ENCODE measurements at places on chromosomes 13 and 19. TPM values are rescaled to one million over a fixed set of nuclear protein-coding genes. Genes with fewer than 3 reads are reported as not detected.

Gene VSTM2B
- not detected for total RNA-seq

Gene NCAN
- total RNA-seq = 0.04 TPM

Gene PRODH2
- total RNA-seq = 1.5 TPM

Gene SRRM5
- total RNA-seq = not detected

Gene CEACAM8
- not detected for total RNA-seq

Gene RDH8
- not detected for total RNA-seq

Gene ATXN8OS
- not detected for total RNA-seq

Gene KPTN
- total RNA-seq = 5.9 TPM

Gene FARSA
- total RNA-seq = 46.0 TPM

Gene APOE
- total RNA-seq = 3.1 TPM

Gene CYP2A6
- not detected for total RNA-seq

Gene KLK3
- total RNA-seq = not detected

Gene FAM187B
- total RNA-seq = not detected

GRCh38 chr19:10074153-10074552, 12.0 kb upstream of the SHFL start:
- DNase-seq = no peak

- DNase-seq = no peak
These were observed 1.8 kb downstream of the MAG start for GRCh38 chr19:35293808-35294207.

GRCh38 chr13:100529666-100530377, 58.8 kb downstream of the GGACT start:
- DNase-seq = no peak

- DNase-seq = no peak
These were observed 47.3 kb downstream of the CEBPG start for GRCh38 chr19:33420821-33421220.

DNA sequence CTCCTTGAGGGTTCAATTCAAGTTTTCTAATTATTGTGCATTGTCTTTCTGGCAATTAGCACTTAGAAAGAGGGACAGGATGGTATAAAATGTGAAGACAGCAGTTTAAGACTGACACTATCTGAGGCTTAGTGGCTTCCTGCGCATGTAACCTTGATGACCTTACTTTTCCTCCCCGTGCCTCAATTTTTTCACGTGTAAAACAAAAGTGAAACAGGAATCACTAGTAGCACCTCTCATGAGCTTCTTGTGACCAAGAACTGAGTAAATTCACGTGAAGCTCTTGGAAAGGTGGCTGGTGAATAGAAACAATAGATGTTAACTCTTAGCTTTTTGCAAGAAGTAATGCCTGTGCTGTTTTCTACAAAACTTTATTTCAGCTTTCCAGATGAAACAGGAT, 233.9 kb downstream of the LMO7 start:
- no peak for DNase-seq

DNA sequence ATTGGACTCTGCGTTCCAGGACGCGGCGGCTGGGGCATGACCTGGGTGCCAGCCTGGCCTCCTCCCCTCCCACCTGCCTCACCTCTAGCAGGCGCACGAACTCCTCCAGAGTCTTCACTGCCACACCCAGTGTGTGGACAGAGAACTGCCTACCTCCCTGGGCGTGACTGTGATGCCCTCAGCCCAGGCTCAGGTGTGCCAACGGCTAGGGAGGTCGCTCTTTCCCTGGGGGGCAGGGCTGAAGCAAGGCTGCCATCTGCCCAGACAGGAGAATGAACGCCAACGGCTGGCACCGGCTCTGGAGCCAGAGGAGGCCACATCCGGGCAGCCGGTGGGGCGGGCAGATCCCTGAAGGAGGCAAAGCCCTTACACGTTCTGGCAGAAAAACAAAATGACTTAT, 11.3 kb downstream of the NANOS3 start:
- DNase-seq = no peak

DNA sequence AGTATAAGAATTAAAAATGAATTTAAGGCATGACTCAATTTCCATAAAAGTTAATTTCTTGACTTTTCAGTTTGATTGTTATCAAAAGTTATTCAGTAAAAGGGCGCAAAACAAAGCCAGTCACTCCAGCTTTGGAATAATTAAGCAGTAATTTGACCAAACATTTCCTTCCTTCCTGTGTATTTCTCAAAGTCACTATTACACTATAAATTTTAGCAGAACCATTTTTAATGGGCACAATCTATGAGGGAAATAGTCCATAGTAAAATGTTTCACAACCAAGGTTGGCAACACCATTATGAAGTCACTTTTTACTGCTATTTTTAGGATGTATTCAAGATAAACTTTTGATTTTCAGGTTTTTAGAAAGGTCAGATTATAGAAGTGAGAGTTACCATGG, 91.0 kb downstream of the DACH1 start:
- no peak for DNase-seq

- no peak for DNase-seq
These were observed 3.8 kb upstream of the APC2 start for GRCh38 chr19:1445932-1446712.

DNA sequence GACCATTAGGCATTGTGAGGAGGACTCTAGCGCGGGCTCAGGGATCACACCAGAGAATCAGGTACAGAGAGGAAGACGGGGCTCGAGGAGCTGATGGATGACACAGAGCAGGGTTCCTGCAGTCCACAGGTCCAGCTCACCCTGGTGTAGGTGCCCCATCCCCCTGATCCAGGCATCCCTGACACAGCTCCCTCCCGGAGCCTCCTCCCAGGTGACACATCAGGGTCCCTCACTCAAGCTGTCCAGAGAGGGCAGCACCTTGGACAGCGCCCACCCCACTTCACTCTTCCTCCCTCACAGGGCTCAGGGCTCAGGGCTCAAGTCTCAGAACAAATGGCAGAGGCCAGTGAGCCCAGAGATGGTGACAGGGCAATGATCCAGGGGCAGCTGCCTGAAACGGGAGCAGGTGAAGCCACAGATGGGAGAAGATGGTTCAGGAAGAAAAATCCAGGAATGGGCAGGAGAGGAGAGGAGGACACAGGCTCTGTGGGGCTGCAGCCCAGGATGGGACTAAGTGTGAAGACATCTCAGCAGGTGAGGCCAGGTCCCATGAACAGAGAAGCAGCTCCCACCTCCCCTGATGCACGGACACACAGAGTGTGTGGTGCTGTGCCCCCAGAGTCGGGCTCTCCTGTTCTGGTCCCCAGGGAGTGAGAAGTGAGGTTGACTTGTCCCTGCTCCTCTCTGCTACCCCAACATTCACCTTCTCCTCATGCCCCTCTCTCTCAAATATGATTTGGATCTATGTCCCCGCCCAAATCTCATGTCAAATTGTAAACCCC, 2.8 kb upstream of the CEACAM5 start:
- DNase-seq = no peak

- no peak for DNase-seq
These were observed 4.2 kb upstream of the MADCAM1 start for GRCh38 chr19:492091-492531.

DNA sequence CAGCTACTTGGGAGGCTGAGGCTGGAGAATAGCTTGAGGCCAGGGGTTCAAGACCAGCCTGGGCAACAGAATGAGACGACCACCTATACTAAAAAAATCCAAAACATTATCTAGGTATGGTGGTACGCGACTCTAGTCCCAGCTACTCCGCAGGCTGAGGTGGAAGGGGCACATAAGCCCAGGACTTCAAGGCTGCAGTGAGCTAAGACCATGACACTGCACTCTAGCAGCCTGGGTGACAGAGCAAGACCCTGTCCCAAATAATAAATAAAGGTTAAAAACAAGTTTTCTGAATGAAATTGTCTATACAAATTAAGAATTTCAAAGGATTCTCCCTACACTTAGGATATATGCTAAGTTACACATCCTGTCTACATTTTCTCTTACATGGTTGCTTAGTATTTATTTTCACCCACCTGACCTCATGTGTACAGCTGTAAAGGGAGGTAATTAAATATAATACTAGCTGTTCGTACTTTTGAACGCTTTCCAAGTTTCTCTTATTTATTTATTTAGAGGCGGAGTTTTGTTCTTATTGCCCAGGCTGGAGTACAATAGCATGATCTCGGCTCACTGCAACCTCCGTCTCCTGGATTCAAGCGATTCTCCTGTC, 1.6 kb downstream of the SLC25A30 start:
- DNase-seq = no peak

- DNase-seq = no peak
These were observed 17.7 kb downstream of the INTS6 start for GRCh38 chr13:51435002-51435578.

GRCh38 chr19:1587872-1588271, 4.8 kb downstream of the MBD3 start:
- DNase-seq = no peak

DNA sequence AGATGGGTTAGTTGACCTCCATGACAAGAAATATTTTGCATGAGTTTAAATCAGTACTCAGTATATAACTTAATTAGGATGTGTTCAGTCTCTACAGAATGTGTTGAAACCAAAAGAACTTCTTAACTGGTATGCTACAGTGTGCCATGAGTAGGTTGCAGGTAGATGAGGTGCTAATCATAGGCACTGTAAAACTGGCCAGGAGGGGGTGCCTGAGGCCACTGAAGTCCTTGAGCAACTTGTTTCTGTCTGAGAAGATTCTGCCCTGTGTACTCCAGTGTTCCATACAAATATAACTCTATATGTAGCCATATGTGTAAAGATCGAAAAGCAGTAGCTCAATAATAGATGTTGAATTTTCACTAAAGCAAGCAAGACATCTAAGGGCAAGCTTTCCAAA, 549.2 kb upstream of the KLF12 start:
- no peak for DNase-seq

- DNase-seq = no peak
These were observed 47.9 kb upstream of the SIAH3 start for GRCh38 chr13:45899406-45899805.

All from pancreas (tissue), 10 donors.